ENCODE measurements at places on chromosomes 4 and X.

DNA sequence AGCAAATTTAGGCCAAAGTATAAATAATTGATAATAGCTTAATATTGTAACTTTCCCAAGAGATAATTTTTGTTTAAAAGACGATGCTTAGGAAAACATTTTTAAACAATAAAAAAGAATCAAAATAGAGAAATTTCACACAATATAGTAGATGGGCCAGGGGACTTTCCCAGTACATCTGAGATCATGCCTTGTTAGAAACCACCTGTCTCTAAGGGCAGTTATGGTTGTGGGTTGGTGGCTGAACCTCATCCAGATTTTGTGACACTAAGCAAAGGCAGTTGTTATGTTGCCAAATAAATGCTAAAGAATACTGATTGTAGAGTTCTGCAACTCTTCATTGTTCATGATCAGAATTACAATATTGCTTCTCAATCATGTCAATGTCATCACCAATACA lies 270.6 kb downstream of the BANK1 start:
- no peak for DNase-seq

DNA sequence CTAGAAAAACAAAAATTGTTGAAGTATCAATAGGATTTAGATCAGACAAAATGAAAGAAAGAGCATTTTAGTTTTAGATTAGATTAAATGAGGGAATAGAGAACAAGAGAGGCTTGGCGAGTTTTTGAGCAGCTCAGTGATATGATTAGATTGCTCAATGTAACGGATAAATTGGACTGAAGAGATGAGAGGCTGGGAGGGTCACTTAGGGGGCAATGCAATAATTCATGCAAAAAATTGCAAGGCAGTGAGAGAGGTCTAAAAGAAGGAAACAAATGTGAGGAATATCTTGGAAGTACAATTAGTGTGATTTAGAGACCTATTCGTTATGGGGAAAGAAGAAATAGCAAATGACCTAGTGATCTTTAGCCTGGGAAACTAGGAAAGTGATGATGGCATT lies 50.3 kb upstream of the BMP3 start:
- no peak for DNase-seq

DNA sequence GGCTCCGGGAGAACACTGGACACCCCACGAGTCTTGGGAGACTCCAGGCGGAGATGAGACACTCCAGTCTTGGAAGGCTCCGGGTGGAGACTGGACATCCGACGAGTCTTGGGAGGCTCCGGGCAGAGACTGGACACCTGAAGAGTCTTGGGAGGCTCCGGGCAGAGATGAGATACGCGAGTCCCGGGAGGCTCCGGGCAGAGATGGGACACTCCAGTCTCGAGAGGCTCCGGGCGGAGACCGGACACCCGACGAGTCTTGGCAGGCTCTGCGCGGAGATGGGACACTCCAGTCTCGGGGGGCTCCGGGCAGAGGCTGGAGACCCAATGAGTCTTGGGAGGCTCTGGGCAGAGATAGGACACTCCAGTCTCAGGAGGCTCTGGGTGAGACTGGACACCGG lies 28.1 kb upstream of the LANCL3 start:
- no peak for DNase-seq

DNA sequence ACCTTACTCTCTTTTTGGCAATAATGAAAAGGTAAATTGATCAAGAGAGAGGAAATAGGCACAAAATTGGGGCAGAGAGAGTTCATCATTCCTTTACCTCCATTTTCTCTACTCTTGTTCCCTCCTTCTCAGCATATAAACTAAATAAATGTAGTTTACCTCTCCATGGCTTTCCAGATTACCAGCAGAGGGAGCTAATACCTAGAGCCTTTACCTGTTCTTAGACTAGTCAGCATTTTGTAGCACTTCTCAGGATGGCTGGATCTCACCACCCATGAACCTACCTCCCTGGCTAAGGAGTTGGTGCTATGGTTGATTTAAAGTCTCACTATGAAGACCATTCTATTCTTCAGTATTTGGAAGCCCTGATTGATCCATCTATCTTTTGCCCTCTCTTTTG lies 15.7 kb downstream of the OFD1 start:
- no peak for DNase-seq

- no peak for DNase-seq
Measured at GRCh38 chr4:6017800-6018199, 431 bp downstream of the C4orf50 start.

GRCh38 chr4:139685180-139685579 lies 19.6 kb downstream of the MGST2 start:
- no peak for DNase-seq

DNA sequence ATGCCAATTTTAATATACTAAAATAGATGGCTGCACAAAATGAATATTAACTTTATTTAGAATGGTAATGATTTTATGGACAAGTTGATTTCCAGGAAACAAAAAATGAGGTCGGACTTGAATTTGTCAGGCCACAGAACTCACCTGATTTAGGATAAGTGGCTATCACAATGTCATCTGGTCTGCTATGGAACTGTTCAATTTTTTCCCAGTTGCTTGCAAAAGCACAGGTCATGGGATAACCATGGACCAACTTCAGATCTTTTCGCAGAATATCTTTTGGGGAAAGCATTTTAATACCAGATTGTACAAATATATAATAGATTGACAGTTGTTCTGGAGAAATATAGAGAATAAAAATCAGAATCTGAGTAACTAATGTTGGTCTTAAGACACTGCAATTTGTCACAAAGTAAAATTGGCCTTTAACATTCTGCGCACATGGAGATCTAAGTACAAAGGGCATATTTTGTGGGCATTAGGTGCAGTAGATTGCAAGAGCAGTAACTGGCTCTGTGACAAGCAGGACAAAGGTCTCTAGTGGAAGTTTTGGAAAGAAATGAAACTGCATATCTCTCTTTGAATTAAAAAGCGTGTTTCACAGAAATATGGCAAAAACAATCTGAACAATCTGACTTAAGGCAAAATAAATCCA lies 5.4 kb downstream of the SULT1B1 start:
- DNase-seq = no peak

- DNase-seq = no peak
Measured at GRCh38 chrX:65910899-65911298, 129.0 kb downstream of the VSIG4 start.

DNA sequence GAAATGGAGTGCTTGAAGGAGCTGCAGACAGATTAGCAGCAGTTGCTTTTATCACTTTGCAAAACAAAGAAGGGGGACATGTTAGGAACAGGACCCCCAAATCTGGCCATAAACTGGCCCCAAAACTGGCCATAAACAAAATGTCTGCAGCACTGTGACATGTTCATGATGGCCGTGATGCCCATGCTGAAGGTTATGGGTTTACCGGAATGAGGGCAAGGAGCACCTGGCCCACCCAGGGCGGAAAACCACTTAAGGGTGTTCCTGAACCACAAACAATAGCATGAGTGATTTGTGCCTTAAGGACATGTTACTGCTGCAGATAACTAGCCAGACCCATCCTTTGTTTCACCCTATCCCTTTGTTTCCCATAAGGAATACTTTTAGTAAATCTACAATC lies 79.6 kb upstream of the GC start:
- DNase-seq = no peak

- DNase-seq = no peak
Measured at GRCh38 chrX:111460607-111461006, 48.6 kb upstream of the DCX start.

DNA sequence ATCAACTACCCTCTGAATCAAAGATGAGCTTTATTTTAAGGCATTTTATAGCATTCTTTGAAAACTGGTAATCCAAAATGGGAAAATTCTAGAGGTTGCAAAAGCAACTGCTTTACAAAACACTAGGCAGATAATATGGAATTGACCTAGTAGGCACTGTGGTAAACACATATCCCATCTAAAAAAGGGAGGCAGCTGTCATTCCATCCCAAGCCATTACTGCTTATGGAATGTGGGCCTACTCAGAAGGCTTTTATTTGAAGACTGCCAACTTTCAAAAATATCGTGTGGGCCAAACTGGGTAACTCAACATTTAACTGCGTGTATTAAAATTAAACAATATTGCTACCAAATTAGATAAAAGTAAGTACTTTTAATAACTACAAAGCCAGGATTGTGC lies 19.3 kb downstream of the UBE2D3 start:
- no peak for DNase-seq

DNA sequence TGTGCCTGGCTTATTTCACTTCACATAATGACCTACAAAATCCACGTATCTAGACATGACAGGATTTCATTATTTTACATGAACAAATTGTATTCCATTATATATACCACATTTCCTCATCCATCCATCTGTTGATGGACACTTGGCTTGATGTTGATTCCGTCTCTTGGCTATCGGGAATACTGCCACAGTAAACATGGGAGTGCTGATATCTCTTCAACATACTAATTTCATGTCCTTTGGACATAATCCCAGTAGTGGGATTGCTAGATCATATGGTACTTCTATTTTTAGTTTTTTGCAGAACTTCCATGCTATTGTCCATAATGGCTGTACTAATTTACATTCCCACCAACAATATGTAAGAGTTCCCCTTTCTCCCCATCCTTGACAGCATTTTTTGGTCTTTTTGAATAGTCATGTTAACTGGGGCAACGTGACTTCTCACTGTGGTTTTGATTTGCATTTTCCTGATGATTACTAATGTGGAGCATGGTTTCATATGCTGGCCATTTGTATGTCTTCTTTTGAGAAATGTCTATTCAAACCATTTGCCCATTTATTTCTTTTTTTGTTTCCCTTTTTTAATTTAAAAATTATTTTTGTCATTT lies 68.9 kb downstream of the HTRA3 start:
- no peak for DNase-seq

DNA sequence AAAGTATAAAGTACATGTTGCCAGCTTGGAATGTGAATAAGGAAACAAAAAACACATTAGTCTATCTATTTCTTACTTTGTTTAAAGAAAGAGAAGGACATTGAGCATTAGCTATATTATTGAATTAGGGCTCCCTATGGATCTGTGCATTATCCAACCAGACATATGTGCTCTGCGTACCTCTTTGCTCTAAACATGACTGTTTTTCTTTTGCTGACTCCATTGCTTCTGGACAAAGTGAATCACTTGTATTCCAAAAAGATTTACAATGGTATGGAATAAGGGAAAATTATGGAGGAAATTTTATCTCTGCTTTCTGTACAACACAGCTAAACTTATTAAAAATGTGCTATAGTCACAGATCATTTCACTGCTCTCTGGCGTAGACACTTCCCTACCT lies 727.8 kb upstream of the LCORL start:
- no peak for DNase-seq

- no peak for DNase-seq
Measured at GRCh38 chr4:94957030-94957429, 199.3 kb downstream of the BMPR1B start.

DNA sequence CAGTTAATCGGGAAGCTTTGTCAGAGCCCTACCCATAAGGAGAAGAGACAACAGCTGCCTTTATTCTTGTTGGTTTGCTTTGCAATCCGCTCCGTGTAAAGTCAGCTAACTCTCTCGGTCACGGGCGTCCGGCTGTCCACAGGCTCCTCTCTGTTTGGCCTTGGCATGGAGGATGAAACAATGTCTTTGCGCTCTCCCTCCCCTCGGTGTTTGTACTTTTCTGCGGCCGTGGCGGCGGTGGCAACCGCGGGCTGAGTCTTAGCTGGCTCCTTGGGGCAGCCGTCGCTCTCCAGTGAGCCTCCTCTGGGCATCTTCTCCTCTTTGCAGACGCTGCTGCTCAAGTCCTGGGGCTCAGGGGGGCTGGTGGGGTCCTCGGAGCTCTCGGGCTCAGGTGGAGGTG lies 10.6 kb upstream of the IRAK1 start:
- no peak for DNase-seq

DNA sequence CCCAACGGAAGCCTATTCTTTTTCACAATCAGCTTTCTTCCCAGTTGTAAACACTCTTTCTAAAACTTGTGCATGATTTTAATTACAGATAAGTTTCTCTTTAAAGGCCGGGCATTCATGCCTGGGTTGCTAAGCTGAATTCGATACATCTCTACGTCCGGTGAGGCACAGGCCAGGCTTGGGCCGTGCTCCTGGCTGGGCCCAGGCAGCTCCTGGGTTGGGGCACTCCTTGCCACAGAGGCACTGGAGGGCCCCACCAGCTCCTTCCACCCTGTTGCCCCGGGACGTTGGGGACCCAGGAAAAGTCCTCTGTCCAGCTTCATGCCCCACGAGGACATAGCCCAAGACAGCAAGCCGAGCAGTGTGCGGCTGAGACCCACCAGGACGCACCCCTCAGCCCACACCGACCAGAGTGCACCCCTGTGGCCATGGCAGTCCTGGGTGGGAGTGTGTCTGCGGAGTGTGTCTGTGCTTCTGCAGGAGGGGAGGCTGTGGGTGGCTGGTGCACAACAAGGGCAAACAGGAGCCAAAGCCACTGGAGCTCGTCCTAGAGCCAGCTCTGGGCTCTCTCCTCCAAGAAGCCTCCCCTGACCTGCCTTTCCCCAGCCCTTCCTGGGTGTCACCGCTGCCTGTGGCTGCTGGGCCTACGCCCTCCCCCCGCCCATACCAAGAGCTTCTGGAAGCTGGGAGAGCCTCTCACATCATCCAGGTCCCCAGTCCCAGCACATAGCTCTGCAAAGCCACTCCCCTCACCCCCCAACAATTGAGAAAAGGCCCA lies 128.0 kb upstream of the NKX1-1 start:
- DNase-seq = no peak

DNA sequence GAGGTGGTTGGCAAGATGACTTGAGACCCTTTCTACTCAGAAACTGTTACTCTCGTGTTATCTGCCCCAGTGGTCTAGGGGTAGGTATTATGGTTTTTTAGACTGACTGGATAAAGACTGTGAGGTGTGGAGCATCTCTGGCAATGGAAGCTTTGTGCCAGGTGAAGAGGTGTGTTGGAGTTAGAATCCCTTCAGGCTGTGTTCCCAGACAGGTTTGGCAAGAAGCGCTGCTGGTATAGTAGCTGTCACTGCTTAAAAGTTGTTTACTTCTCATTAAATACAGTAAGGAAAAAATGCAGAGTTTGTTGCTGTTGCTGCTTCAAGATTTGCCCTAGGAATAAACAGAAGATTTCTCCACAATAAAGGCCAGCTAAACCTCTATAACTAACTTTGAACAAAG lies 35.3 kb downstream of the AREG start:
- no peak for DNase-seq

GRCh38 chr4:177118596-177118995 lies 191.1 kb upstream of the NEIL3 start:
- DNase-seq = peak; percentile 22

- no peak for DNase-seq
Measured at GRCh38 chr4:57363346-57363745, 253.2 kb upstream of the IGFBP7 start.
